SK-N-SH (cell line): ENCODE measurements at places on chromosomes 2 and 18. TPM values are rescaled to one million over a fixed set of nuclear protein-coding genes. Genes with fewer than 3 reads are reported as not detected.

Gene VPS54
- polyA plus RNA-seq, result 5.3 and 8.0 TPM in 2 replicates

Gene GNLY
- polyA plus RNA-seq, result not detected in 2 replicates

Gene VWC2L
- polyA plus RNA-seq, result not detected in 2 replicates

- H3K4me1 ChIP-seq, result no peaks in the 10 kb centered on the region
- H3K27ac ChIP-seq, result no peak overlapping the region
- H3K36me3 ChIP-seq, result no peaks in the 10 kb centered on the region
- H3K4me3 ChIP-seq, result no peak overlapping the region
- no peak for DNase-seq
- peaks cover 7% of the 10 kb centered on the region; the same call in 1 of the 2 replicates for H3K27me3 ChIP-seq
Observed at GRCh38 chr18:78605255-78605654, 374.4 kb upstream of the SALL3 start.

GRCh38 chr2:113046465-113046864, 6.2 kb downstream of the IL36B start:
- H3K36me3 ChIP-seq, result no peaks in the 10 kb centered on the region
- no peak for DNase-seq
- H3K27me3 ChIP-seq, result peaks cover 5% of the 10 kb centered on the region; the same call in 1 of the 2 replicates
- H3K27ac ChIP-seq, result no peak overlapping the region
- H3K4me3 ChIP-seq, result no peak overlapping the region
- no peaks in the 10 kb centered on the region for H3K4me1 ChIP-seq

DNA sequence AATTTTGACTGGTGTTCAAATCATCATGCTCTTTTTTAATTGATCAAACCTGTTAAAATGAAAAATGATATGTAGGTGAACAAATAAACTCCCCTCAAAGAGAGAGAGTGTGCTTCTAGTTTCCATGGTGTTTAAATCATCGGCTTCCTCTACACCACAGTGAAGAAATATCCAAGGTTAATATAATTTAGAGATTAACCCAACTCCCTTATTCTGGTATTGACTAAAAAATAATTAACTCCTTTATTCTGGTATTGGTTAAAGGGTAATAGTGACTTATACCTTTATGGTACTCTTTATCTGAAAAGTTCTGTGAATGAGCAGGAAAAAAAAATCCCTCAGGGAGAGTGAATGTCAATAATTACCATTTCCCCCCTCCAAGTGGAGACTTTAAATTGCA, 93.1 kb downstream of the SPATS2L start:
- H3K36me3 ChIP-seq, result no peaks in the 10 kb centered on the region
- DNase-seq, result no peak
- H3K4me3 ChIP-seq, result no peak overlapping the region
- peaks cover 21% of the 10 kb centered on the region for H3K4me1 ChIP-seq
- peak overlapping the region; percentile 79 for H3K27ac ChIP-seq

- DNase-seq, result no peak
- no peak overlapping the region for H3K4me3 ChIP-seq
- peaks cover 9% of the 10 kb centered on the region; the same call in 1 of the 2 replicates for H3K4me1 ChIP-seq
- H3K27ac ChIP-seq, result no peak overlapping the region
- no peaks in the 10 kb centered on the region for H3K36me3 ChIP-seq
Observed at GRCh38 chr2:118183381-118183780, 95.1 kb downstream of the INSIG2 start.

GRCh38 chr2:74588664-74589063, 34.1 kb downstream of the DOK1 start:
- peaks cover 2% of the 10 kb centered on the region; the same call in 1 of the 2 replicates for H3K4me1 ChIP-seq
- no peak overlapping the region for H3K4me3 ChIP-seq
- DNase-seq, result no peak
- H3K36me3 ChIP-seq, result no peaks in the 10 kb centered on the region
- no peaks in the 10 kb centered on the region for H3K27me3 ChIP-seq

DNA sequence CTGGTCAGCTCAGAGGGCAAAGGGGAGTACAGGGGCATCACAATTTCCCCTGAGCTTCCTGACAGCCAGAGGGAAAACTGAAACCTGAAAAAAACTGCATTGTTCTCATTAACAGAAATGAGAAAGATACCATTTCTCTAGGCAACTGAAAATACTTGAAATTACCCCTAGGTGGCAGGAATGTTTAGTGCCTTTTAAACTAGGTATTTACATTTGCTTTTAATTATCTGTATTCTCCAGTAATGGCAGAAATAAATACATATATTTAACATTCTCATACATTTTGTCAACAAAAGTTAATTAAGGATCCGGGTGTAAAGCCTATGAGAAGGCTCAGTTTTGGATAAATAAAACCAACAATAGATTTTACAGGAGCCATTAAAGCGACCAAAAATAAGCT, 34.5 kb downstream of the RPL31 start:
- H3K27me3 ChIP-seq, result no peaks in the 10 kb centered on the region
- DNase-seq, result peak; percentile 62
- H3K4me3 ChIP-seq, result no peak overlapping the region
